ENCODE measurements at places on chromosomes 3 and 15.

GRCh38 chr3:150523538-150523937 is 22.8 kb downstream of the SERP1 start:
- DNase-seq: no peak

GRCh38 chr15:66885281-66885915 is 180.0 kb upstream of the SMAD3 start:
- no peak for DNase-seq

DNA sequence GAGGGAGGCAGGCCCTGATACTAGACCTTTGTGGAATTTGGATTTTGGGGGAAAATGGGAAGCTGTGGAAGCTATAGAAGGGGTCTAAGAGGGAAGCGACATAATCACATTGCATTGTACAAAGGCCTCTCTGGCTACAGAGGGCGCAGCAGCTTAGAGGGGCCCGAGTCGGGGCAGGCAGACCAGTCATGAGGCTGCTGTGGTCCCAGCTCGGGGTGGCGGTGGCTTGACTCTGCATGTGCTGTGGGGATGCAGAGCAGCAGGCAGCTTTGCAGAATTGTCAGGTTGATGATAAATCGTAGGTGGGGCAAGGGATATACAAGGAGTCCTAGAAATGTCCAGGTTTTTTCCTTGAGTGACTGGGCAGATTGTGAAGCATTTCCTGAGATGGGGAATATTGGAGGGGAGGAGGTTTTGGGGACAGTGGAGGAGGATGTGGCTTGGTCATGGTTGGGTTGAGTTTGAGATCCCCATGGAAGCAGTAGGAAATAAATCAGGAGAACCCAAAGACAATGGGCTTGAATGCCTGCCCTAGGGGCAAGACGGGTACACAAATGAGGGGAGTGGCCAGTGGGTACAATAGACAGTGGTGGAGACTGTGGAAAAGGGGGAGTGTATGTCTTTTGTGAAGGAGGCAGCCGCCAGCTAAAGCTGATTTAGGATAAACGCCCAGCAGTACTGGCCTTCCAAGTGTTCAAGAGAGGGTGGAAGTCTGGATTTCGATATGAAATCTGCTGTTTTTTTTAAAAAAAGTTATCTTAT is 94.1 kb downstream of the HMG20A start:
- no peak for DNase-seq

DNA sequence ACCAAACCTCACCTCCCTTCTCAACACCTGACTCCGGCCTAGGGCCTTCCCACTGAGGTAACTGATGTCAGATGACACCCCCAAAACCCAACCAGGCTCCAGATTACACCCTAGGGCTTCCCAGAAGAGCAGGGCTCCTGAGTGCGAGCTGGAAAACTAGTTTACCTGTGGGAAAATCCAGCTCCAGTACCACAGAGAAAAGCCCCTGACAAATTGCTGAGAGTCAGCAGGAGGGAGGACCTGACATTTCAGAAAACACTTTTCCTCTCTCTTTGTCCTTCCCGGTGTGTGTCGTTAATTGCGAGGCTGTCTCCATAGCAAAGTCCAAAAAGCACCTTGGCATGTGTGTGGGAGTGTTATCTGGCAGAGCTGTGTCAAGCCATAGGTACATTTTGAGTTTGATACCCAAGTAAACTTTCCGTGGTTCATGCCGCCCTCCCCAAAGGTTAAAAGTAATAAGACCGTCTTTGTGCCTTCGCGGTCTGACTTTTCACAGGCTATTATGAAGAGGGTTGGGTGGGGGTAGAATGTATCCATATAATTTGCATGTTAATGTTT is 79.8 kb upstream of the FNDC3B start:
- no peak for DNase-seq

GRCh38 chr3:178750639-178751300 is 214.5 kb downstream of the KCNMB2 start:
- DNase-seq: no peak

DNA sequence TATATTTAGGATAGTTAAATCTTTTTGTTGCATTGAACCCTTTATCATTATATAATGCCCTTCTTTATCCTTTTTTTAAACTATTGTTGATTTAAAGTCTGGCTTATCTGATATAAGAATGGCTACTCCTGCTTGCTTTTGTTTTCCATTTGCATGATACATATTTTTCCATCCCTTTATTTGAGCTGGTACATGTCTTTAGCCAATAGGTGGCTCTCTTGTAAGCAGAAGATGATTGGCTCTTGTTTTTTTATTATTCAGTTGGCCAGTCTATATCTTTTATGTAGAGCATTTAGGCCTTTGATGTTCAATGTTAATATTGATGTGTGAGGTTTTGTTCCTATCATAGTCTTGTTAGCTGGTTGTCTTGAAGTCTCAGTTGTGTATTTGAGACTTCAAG is 99.5 kb upstream of the MCTP2 start:
- no peak for DNase-seq

- DNase-seq: no peak
Observed at GRCh38 chr3:39474126-39474515, 6.6 kb downstream of the MOBP start.

- DNase-seq: no peak
Observed at GRCh38 chr3:133675631-133676335, 14.0 kb upstream of the TOPBP1 start.

GRCh38 chr15:22942306-22942855 is 37.8 kb downstream of the CYFIP1 start:
- DNase-seq: no peak

- DNase-seq: no peak
Observed at GRCh38 chr3:76034649-76035048, 249.3 kb upstream of the ZNF717 start.

DNA sequence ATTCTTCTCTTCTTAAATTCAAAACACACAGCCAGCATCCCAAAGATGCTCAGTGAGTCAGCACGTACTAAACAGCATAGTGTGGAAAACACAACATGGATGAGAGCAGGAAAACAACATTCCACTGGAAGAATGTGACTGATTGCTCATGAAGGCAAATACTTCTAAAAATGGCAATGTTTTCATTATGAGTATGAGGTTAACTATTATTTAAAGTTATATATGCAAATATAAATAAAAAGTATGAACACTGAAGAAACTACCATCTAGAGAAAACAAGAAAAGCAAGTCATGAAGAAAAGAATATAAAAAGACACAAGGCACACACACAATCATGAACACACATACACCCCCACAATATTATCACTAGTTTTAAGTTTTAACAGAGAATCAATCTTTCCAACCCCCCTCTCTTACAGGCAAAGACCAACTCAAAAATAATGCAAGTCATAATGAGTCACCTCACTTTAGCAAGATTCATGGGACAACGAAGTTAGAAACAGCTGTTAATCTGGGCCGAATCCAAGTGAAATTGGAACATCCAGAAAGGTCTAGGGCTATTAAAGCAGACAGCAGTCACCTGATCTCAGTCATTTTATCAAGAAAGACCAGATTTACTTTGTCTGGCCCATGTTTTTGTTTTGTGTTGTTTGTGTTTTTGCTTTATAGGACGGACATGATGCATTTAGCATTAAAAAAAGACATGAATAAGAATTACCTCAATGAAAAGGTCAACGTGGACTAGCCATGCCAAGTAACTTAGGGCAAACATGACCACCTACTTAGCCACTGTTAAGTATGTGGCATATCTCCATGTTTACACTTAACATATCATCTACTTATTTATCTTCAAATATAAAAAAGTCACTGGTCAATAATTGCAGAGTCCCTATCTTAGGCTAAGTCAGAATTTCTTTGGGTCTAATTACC is 18.1 kb downstream of the GBE1 start:
- DNase-seq: no peak

- no peak for DNase-seq
Observed at GRCh38 chr3:71944482-71945065, 159.6 kb upstream of the PROK2 start.

- DNase-seq: no peak
Observed at GRCh38 chr3:161851941-161852566, 355.4 kb downstream of the OTOL1 start.

GRCh38 chr15:44265757-44266156 is 22.8 kb upstream of the GOLM2 start:
- no peak for DNase-seq

- DNase-seq: no peak
Observed at GRCh38 chr3:72754582-72754981, 93.7 kb downstream of the SHQ1 start.

DNA sequence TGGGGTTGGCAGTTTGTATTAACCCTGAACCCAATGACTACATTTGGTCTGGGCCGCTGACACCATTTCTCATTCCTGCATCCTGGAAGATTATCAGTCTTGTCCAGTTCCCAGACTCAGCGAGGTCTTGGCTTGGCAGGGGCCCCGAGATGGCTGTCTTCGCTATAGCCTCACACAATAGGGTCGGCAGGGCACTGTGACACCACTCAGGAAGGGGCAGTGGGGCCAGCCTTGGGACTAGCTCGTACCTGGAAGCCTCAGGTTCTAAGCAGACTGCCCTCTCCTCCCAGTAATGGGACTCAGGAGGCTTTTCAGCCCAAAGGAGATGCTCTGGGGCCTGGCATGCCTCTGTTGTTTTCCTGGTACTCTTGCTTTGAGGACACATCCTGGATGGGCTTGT is 9.1 kb downstream of the TEX264 start:
- DNase-seq: no peak

- no peak for DNase-seq
Observed at GRCh38 chr15:52789601-52790168, 451 bp downstream of the ONECUT1 start.

DNA sequence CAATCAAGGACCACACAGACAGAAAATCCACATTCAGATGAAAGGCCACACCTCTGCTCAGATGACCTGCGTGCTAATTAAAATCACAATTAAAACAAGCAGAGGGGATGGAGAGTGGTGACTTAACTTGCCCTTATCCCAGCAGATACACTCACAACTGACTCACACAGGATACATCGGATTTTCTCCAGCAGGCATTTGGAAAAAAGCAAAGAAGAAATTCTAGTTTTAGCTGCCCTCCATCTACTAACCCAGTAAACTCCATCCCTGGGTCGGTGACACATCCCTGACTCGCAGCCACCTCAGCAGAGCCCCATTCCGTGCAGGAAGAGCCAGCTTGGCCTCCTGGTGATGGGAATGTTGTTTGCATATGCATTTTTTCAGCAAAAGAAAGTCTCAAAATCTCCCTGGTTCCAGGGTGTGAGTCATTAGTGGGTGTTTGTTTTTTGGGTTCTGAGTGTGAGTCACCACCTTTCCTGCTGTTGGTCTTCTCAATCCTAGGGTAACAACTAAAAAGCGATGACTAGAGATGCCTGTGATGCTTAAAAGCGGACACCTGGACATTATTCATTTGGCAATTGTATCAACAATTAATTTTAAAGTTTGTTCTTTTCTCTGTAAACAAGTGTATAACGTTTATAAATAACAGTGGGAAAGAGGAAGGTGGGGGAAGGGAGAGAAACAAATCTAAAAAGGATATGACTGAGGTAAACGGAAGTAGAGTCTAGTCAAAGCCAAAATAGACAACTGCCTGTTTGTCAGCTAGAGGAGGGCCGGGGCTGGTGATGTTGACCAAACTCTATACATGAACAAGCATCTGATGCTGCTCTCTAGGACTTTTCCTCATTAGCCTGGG is 49.8 kb upstream of the SLC4A7 start:
- DNase-seq: no peak

DNA sequence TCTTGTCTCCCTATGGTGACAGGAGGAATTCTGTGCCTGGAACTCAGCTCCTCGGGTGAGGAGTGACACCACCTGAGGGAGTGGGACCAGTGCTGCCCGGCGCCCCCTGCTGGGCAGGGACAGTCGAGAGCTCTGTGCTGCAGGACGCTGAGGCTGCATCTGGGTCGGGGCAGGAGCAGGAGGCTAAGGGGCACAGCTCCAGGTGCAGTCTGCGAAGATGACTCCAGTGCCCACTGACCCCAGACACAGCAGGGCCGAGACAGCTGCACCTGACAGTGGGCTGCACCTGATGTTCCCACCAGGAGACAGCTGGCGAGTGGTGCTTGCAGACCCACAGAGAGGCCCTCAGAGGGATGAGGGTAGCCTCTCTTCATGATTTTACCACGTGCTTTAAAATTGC is 152.9 kb downstream of the ATP10A start:
- DNase-seq: peak; percentile 13

GRCh38 chr3:196399485-196399945 is 32.7 kb downstream of the UBXN7 start:
- DNase-seq: no peak

- DNase-seq: peak; percentile 13
Observed at GRCh38 chr15:89442671-89443307, 53.6 kb downstream of the RHCG start.

DNA sequence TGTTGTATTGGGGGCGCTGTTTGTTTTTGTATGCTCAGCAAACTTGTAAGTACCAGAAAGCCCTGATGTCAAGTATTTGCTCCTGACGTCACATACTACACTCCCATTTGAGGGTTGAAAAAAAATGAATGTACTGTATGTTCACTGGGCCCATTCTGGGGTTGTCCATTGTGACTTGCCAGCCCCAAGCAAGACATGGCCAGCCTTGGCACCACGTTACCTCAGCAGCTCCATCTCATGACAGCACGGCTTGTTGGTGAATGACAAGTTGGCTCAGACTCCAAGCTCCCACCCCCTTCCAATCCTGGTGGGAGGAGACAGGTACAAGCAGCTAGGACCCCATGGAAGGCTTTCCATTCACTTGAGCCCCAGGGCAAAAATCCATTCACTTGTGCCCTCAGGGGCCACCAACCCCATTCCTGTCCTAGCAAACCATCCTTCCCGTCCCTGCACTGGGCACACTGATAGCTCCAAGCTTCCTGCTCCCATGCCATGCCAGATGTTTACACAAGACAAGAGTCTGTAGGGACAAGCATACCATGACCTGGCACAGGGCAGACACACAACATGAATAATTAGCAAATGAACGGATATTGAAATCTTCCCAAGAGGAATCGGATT is 1.6 kb downstream of the PHGR1 start:
- DNase-seq: no peak

GRCh38 chr15:88484682-88485331 is 17.3 kb downstream of the MRPS11 start:
- no peak for DNase-seq

DNA sequence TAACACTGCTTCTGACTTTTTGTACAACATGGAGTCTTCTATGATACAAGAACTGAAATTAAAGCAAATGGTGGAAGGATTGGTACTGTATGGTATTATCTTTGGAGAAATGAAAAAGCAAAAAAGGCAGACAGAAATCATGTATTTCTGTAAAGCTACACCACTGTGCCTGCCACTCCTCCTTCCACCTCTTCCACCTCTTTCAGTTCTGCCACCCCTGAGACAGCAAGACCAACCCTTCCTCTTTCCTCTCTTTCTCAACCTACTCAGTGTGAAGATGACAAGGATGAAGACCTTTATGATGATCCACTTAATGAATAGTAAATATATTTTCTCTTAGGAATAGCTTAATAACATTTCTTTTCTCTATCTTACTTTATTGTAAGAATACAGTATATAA is 57.0 kb downstream of the CD200 start:
- no peak for DNase-seq

DNA sequence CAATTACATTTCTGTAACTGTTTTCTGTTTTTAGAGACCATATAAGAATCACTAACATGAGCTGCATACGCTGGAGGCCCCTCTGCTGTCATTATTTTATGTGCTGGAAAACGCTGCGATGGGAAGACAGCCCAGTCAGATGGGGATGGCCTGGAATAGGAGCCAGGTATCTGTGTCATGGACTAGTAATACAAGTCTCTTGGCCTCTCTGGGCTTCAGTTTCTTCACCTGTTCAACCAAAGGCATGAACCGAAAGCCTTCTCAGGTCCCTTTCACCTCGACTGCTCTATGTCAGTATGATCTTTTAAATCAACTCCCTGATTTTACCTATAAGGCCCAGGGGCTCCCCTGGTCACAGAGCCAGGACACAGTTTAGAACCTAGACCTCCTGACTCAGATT is 14.6 kb upstream of the RFTN1 start:
- DNase-seq: no peak

Data from thymus (tissue), 14 donors.